Fibroblast of skin of right quadriceps (primary cell): ENCODE measurements at places on chromosomes 1 and 21.

- DNase-seq: no peak
These were observed 13.0 kb downstream of the FMO2 start for GRCh38 chr1:171198081-171198480.

DNA sequence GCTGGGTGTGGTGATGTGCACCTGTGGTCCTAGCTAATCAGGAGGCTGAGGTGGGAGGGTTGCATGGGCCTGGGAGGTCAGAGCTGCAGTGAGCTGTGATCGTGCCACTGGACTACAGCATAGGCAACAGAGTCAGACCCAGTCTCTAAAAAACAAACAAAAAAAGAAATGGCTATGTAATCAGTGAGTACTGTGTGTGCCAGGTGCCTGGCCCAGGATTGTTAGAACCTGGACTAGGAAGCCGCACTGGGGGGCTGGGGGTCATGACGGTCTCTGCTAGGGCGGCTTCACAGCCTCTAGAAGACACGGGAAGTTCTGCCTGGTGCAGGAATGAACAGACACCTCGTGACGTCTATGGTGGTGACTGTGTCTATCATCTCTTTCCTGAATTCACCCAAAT, 8.5 kb downstream of the TMEM9 start:
- DNase-seq: no peak

GRCh38 chr1:50262436-50262835, 153.7 kb downstream of the ELAVL4 start:
- DNase-seq: no peak

DNA sequence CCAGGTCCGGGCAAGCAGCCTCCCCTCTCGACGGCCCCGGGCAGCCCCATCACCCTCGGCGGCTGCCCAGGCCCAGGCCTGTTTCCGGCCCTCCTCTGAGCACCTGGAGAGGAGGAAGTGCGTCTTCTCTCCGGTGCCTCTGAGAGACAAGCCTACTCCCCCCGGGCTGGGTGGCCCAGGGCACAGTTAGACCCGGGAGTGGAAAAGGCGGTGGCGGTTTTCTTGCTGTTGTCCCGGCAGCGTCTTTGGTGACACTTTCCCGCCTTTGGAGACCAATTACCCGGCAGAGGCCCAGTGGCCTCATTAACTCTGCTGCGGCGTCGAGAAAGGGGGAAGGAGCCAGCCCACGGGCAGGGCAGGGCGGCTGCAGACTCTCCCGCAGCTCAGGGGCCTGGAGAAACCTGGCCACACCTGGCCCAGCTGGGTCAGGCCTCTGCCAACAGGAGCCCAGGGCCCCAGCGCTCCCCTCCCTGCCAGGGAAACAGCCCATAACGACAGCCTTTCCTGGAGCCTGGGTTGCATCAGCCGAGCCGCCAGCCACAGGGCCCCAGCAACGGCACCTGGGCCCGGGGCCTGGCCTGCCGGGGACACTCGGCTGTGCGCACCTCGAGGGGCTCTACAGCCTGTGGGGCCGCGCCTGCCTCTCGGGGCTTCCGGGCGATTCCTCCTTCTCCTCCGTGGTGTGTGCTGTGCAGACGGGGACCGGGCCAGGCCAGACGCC, 28.4 kb upstream of the C1orf159 start:
- no peak for DNase-seq

DNA sequence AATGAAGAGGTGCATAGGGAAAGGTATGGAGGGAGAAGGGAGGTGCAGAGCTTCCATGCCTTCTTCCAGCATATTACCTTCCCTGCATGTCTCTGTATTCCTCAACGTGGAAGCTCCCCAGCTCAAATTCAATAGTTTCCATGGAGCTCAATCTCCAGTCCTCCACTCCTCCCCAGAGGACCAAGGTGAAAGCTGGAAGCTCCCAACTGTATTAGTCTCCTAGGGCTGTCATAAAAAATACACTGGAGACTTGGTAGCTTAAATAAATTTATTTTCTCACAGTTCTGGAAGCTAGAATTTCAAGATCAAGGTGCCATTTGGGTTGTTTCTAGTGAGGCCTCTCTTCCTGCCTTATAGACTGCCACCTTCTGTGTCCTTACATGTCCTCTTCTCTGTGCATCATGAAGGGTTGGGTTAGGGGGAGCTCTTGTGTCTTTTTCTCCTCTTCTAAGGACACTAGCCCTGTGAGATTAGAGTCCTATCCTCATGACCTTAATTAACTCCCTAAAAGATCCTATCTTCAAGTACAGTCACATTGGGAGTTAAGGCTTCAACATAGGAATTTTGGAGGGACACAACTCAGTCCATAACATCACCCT, 21.9 kb upstream of the RABGGTB start:
- no peak for DNase-seq

DNA sequence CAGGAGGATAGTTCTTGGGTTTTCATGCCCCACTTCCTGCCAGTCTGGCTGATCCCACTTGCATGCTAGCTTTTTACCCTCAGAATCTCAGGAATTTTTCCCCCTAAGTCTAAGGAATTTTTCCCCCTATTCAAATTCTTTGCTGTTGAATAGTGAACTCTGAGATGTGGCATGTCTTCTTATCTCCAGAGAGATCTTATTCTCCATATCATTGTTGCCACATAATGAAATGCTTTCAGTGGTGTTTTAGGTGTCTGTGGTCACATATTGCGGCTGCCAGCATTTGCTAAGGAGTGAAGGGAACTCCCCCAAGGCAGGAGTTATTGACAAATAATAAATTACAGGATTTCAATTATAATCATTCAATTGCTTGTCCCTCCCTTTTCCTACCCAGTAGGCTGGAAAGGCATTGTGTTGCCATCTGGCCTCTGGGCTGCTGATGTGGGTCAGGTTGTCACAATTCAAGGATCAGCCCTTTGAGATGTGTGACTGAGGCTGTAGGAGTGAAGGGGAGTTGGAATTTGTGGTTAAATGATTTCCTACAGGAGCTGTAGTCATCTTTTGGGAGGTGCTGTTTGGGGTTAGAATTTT, 3.9 kb upstream of the FLG start:
- peak; percentile 60 for DNase-seq

DNA sequence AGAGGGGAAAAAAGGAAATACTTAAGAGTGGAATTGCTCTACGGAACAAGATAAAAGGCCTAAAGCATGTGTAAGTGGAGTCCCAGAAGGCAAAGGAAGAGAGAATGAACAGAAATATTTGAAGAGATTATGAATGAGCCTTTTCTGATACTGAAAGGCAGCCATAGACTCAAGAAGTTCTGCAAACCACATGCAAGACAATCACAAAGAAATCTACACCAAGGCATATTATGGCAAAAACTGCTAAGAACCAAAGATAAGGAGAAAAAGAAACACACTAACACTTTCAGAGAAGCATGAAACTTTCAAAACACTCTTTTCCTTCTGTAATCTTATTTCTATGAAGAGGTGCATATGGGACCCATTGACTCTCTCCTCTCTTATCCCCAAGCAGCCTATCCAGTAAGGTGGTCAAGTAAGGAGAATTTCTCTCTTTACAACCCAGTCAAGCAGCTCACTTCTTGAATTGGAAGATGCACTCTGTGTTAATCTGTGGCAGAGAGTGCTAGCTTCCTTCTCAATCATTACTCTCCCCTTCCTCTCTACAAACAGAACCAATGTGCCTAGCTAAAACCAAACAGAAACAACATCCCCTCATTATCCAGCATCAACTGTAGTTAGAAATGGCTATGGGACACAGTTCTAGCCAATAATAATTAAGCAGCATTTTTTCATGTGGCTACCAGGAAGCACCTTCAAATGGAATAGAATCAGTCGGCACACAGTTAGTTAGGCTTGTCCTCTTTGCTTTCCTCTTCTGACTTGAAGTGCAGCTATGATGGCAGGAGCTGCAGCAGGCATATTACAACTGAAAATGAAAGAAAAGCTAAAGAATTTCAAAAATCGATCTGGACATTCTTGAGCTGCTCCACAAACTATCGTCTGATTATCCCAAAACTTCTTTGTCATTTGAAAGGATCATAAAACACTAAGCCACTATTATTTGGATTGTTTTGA, 25.9 kb downstream of the KRTAP19-8 start:
- DNase-seq: no peak
